ENCODE measurements at places on chromosomes 4 and X.

- no peak for DNase-seq
These were observed 558.0 kb downstream of the TRIML1 start for GRCh38 chr4:188697243-188697642.

- no peak for DNase-seq
These were observed 615.4 kb upstream of the ZFP42 start for GRCh38 chr4:187380181-187380581.

DNA sequence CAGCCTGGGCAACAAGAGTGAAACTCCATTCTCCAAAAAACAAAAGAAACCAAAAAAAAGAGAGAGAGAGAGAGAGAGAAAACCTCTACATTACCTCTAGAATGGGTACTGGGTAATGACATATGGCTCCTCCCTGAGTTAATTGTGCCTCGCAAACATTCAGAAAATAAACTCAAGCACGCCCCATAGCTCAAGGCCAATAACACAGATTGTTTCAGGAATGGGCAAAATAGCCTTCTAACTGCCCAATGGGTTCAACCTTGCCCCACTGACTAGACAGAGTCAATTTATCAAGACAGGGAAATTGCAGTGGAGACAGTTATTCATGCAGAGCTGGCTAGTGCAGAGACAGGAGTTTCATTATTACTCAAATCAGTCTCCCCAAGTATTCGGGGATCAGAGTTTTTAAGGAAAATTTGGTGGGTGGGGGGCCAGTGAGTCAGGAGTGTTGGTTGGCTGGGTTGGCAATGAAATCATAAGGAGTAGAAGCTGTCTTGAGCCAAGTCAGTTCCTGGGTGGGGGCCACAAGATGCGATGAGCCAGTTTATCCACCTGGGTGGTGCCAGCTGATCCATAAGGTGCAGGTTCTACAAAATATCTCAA is 25.1 kb downstream of the NIPAL1 start:
- no peak for DNase-seq

- DNase-seq: no peak
These were observed 17.2 kb downstream of the SMIM31 start for GRCh38 chr4:164771088-164771487.

DNA sequence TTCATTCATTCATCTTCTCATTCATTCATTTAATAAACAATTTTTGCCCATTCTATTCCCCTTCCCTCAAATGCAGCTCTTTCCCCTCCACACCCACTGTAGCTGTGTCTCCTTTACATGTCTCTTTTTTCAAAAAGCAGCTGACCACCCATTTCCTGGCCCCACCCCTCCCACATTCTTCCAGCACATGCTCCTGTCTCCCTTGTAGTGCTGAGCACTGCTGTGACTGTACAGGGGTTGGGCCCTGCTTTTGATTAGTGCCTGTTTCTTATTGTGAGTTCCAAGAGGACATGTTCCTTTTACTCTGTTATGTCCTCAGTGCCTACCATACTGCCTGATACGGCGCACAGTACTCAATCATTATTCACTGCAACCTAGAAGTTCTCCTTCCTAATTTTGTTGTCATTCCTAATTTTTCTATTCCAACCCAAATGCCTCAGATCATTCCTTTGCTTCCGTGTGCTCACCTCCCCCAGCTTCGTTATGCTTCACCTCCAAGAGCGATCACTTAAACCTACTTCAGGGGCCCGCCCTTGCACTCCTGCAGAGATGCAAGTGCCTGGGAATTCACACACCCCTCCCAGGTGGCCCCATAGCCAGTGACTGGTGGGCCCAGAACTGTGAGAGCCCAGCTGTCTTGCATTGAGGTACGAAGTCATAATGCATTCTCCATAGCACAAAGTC is 152.2 kb downstream of the STK32B start:
- DNase-seq: no peak

DNA sequence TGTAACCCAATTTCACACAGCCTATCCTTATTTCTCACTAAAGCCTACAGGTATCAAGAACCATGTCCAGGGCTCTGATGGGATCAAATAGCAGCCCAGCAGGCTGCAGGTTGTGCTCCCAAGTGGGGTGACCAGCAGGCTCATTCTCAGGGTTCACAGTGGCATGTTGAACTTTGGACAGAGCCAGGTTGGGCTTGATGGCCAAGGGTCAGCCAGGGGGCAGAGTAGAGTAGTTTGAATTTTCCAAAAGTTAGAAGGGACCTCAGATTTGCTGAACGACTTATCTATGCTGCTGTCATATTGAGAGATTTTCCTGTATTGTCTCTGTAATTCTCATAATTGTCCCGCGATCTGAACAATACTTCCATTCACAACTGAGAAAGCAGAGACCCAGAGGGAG is 310.8 kb upstream of the BOD1L1 start:
- DNase-seq: no peak

All from cerebellar nuclear complex (tissue), 1 donor.